ENCODE measurements at places on chromosomes 6 and 20.

GRCh38 chr6:14384175-14384949 lies 266.8 kb downstream of the CD83 start:
- DNase-seq = no peak

- no peak for DNase-seq
Measured at GRCh38 chr6:44339763-44340625, 2.5 kb upstream of the SPATS1 start.

- DNase-seq = no peak
Measured at GRCh38 chr20:40849456-40849855, 160.4 kb upstream of the MAFB start.

DNA sequence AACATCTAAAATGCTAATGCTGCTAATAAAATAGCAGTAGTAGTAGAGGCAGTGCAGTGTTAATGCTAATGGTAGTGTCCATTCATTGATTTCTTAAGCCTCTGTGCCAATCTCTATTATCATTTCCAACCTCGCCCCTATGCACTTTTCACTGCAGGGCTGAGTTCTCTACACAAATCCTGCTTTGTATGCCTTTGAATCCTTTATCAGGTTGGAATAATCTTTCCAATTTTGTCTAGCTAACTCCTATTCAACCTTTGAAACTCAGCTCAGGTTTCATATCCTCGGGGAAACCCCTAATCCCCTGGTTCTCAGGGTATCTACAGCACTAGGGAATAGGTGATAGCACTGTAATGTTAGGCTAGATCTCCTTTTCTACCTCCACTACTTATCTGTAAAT lies 284.0 kb upstream of the RUNX2 start:
- DNase-seq = peak; percentile 30

DNA sequence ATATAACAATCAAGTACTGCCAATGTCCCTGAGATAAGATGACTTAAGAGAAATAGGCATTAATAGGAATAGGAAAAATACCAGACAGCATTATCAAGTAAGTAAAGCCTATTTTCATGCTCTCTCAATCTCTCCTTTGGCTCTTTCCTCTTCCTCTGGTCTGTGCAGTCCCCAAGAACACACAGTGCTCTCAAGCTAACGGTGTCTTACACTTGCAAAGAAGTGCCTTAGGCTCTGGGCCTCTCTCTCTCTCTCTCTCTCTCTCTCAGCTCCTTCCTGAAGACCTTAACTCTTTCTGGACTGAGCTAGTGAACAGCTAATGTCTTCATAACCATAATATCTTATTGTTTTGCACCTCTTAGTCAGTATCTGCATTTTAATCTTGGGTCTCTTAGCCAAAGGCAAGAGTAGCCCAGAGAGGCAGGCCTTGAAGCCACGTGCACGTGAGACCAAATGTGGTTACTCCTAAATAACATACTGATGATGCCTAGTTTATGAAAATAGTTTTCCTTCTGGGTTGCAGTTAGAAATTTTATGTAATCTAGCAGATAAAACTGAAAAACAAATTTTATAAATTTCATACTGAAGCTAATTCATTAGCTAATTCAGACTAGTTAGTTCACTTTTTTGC lies 70.8 kb downstream of the TPD52L1 start:
- no peak for DNase-seq

DNA sequence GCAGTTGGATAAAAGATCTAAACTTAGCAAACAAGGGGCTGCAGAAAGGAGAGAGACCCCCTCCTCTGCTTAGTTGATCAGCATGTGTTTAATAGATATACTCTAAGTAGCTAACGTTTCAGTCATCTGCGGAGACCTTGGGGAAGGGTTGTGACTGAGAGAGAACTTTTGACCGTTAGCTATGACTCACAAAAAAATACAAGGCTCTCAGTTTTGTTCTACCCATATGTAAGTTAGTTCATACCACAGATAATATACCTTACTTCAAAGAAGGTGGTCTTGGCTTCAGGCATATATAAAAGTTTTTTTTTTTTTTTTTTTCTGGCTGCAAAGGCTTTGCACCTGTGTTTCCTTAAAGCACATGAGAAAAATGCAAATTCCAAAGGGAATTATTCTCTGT lies 258.9 kb downstream of the GJA1 start:
- no peak for DNase-seq

DNA sequence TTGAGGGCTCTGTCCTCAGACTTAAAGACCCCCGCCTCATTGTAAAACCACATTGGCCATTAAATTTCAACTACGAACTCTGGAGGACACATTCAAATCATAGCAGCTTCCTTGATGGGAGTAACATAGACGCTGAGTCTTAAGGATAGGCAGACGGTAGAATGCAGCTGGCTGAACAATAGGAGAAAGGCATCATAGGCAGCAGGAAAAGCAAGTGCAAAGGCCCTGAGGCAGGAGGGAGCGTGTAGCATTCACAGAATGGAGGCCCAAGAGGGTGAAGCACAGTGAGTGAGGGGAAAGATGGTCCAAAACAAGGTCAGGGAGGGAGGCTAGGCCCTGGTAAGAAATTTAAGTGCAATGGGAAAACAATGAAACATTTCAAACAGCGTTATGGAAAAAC lies 8.6 kb upstream of the PFDN4 start:
- DNase-seq = no peak

DNA sequence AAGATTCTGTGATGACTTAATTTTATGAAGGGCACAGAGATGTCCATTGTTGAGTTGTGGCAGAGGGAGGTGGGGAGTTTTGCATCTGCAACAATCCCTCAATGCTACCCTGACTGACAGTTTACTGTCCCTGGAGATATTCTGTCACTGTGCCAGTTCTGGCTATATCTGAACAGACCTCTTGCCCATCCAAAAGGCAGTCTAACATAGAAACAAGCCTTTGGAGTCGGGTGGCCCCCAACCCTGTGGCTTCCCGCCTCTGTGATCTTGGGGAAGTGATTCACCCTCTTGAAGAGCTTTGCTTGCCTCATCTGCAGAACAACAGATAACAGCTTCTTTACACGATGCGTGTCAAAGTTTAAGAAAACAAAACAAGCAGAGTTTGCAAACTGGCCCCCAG lies 3.8 kb upstream of the E2F1 start:
- DNase-seq = no peak

- DNase-seq = no peak
Measured at GRCh38 chr6:142015011-142015410, 117.7 kb upstream of the GJE1 start.

- DNase-seq = no peak
Measured at GRCh38 chr6:90346729-90347128, 50.1 kb upstream of the BACH2 start.

DNA sequence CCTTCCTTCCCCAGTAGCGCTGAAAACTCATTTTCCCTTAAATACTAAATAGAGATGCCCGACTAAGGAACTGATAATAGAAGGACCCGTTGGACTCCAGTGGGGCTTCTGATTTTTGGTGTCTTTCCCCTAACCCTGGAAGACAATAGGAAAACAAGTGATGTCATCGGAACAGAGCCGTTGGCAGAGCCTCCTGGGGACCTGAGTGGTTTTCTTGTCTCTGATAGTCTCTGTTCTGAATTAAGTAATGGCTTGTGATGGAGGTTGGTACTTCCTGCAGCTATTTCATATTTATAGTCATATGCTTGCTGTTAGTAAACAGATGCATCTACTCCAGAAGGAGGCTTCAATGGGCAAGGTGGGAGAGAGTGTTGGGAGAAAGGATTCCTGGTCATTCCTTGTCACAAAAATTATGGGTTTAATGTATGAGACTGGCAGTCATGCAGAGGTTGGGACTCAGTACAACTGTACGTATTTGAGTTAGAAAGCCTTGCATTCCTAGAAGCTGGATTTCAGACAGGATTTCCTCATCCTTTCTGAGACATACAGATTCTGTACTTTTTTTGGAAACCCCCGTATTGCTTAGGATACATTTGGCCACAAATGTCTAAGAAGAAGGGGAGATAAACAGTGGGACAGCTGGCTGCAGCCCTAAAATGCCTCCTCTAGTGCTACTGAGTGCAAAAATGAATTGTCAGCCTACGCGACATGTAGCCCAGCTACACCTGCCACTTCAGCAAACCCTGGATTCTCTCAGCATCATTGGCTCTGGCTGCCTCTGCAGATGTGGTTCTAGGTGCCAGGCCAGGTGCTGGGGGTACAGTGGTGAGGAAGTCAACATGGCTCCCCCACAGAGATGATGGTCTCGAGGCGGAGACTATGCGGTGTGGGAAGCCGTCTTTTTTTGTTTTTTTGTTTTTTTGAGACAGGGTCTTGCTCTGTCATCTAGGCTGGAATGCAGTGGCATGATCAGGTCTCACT lies 38.1 kb downstream of the CDS2 start:
- DNase-seq = no peak

GRCh38 chr6:11187301-11187700 lies 45.2 kb downstream of the NEDD9 start:
- DNase-seq = no peak
